ENCODE measurements at places on chromosomes 1 and 21.

DNA sequence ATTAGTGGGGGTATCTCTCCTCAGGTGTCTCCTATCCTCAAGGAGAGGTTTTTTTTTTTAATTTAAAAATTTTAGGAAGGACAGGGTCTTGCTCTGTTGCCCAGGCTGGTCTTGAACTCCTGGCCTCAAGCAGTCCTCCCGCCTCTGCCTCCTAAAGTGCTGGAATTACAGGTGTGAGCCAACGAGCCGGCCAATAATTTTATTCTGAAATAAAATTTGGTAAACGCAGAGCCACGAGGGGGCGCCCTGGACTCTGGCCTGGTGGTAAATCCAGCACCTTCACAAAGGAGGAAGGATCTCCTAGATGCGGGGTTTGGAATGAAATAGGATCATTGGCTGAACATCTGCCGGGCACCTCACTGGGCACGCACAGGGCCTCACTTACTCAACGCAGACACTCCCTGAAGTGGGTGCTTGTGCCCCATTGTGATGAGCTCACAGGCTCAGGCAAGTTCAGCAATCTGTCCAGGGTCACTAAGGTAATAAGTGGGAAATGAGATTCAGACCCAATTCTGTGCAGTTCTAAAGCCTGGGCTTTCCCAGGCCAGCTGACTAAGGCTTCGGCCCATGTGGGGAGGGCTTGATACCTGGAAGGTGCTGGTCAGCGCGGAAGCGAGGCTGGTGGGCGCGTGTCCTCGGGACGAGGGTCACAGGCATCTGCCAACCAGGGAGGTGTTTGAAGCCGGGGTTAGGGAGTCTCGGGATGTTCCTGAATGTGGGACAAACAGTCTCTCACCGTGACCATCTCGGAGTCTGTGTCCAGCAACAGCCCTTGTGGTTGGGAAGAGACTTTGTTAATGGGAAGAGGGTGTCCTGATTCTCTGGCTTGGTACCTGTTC, 32.7 kb upstream of the ETV3 start:
- no peak for DNase-seq

- no peak for DNase-seq
Measured at GRCh38 chr1:116203181-116203723, 92.1 kb downstream of the MAB21L3 start.

DNA sequence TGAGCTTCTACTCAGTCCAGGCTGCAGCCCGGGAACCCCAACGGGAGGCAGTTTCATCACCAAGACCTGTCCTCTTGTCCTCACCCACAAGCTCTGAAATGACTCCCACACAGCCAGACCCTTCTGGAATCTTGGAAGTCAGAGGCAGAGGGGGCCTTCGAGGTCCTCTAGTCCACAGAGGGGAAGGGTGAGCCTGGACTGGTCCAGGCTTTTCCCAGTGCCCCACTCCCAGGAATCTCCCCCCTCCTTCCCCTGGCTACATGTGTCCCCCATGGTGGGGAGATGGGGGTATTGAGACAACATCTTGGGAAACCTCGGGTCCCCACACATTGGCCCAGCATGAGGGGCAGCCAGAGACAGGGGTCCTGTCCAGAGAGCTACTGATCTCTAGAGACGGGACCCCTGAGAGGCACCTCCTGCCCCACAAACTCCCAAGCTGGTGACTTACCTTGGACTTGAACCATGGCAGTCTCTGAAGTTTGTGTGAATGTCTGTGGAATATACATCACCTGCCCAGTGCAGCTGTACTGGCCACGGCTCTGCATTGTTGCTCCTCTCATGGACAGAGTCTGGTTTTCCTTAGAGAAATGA, 19.4 kb upstream of the SLAMF9 start:
- DNase-seq = peak; percentile 75

GRCh38 chr1:12177156-12177998, 10.6 kb downstream of the TNFRSF1B start:
- no peak for DNase-seq

- DNase-seq = no peak
Measured at GRCh38 chr1:38991638-38992411, 749 bp downstream of the AKIRIN1 start.
